Thoracic aorta (tissue), 2 donors: ENCODE measurements at places on chromosomes 12 and 14. TPM values are rescaled to one million over a fixed set of nuclear protein-coding genes. Genes with fewer than 3 reads are reported as not detected.

- H3K4me3 ChIP-seq: no peak overlapping the region
- H3K27me3 ChIP-seq: no peaks in the 10 kb centered on the region
- no peak for DNase-seq
- peaks cover 21% of the 10 kb centered on the region for H3K4me1 ChIP-seq
- peaks cover 42% of the 10 kb centered on the region for H3K36me3 ChIP-seq
Observed at GRCh38 chr14:103733651-103734050, 18.0 kb downstream of the ZFYVE21 start.

- no peak overlapping the region for H3K4me3 ChIP-seq
- H3K27ac ChIP-seq: no peak overlapping the region
- H3K36me3 ChIP-seq: no peaks in the 10 kb centered on the region
- DNase-seq: no peak
- H3K4me1 ChIP-seq: peaks cover 35% of the 10 kb centered on the region
Observed at GRCh38 chr14:76923431-76924370, 97.5 kb downstream of the LRRC74A start.

- H3K4me3 ChIP-seq: no peak overlapping the region
- H3K27me3 ChIP-seq: no peaks in the 10 kb centered on the region
- no peak for DNase-seq
- no peak overlapping the region for H3K27ac ChIP-seq
- H3K36me3 ChIP-seq: no peaks in the 10 kb centered on the region
- no peaks in the 10 kb centered on the region for H3K4me1 ChIP-seq
Observed at GRCh38 chr14:79605849-79606248, 605.5 kb downstream of the DIO2 start.

DNA sequence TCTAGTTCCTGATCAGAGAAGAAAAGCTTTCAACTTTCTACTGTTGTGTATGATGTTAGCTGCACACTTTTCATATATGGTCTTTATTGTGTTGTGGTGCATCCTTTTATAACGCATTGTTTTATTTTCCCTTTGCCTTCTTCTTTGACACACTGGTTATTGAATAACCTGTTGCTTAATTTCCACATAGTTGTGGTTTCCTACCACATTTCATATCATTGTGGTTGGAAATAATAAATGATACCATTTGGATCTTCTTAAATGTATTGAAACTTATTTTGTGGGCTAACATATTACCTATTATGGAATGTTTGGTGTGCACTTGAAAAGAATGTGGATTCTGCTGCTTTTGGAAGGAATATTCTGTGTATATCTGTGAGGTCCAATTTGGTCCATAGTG lies 64.9 kb downstream of the GPHN start:
- peaks cover 3% of the 10 kb centered on the region for H3K36me3 ChIP-seq
- peaks cover 4% of the 10 kb centered on the region for H3K4me1 ChIP-seq
- H3K27ac ChIP-seq: no peak overlapping the region
- no peaks in the 10 kb centered on the region for H3K27me3 ChIP-seq

GRCh38 chr14:91144425-91145145 lies 30.7 kb downstream of the DGLUCY start:
- no peaks in the 10 kb centered on the region for H3K36me3 ChIP-seq
- H3K4me1 ChIP-seq: peaks cover 27% of the 10 kb centered on the region
- DNase-seq: no peak
- H3K27me3 ChIP-seq: no peaks in the 10 kb centered on the region

GRCh38 chr12:128715485-128715884 lies 108.3 kb downstream of the SLC15A4 start:
- H3K4me1 ChIP-seq: no peaks in the 10 kb centered on the region
- H3K4me3 ChIP-seq: no peak overlapping the region
- H3K27ac ChIP-seq: no peak overlapping the region
- no peaks in the 10 kb centered on the region for H3K36me3 ChIP-seq
- DNase-seq: no peak

DNA sequence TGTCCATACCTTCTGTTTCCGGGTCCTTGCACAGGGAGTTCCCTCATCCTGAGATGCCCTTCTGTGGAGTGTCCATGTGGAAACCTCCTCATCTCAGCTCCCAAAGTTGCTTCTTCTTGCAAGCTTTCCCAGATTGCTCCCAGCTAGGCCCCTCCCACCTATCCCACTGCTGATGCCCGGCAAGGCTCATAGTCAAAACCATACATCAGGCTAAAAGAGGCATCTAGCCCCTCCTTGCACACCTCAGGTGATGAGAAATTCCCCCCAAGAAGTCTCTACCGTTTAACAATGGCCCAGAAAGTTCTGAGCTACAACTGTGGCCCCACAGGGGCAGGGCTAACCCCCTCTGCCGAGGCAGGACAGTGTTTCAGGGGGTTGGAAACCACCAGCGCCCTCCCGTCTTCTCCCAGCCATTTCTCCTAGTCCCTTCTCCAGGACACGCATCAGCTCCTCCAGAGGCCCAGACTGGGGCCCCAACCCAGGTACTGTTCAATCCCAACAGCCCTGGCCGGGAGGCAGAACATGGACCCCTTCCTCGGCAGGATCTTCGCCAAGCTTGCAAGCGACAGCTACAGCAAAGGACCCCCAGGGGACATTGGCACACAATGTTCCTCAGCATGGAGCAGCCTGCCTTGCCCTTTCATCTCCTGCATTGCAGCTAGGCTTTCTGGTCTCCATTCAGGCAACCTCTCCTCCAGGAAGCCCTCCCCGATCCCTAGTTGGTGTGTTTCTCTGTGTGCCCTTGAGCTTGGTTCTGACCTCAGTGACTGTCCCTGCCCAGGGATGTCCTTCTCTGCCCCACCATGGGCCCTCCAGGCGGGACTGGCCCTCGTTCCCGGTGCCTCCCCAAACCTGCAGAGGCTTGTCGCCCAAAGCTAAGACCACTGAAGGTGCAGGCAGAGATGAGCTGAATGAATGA lies 4.5 kb upstream of the BEGAIN start:
- DNase-seq: no peak
- peaks cover 2% of the 10 kb centered on the region for H3K4me1 ChIP-seq
- no peaks in the 10 kb centered on the region for H3K27me3 ChIP-seq

DNA sequence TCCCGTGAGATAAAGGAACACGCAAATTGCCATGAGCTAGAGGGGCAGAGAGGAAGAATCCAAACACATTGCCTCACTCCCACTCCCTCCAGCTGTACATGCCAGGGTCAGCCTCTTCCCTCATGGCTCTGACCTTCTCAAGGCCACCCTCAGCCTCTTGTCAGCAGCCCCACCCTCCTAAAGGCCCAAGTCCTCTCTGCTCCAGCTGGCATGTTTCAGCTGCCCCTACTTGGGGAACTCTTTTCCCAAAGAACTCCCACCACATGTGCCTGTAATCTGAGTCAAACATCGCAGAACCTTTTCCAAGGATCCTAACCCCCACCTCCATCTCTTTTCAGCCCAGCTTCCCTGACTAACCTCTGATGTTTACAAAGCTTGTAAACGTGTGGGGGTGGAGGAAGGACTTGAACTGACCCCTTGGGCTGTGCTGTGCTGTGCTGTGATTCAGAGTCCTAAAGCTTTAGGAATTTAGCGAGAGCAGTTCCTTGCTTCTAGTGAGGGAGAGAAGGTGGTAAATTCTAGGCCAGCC lies 7.3 kb upstream of the CACNB3 start:
- no peaks in the 10 kb centered on the region for H3K27me3 ChIP-seq
- peak overlapping the region; percentile 14 for H3K27ac ChIP-seq
- H3K4me3 ChIP-seq: no peak overlapping the region
- H3K36me3 ChIP-seq: no peaks in the 10 kb centered on the region

- peak; percentile 63 for DNase-seq
- H3K27me3 ChIP-seq: no peaks in the 10 kb centered on the region
- peak overlapping the region; percentile 77 for H3K27ac ChIP-seq
Observed at GRCh38 chr12:122080149-122081082, 1.9 kb downstream of the MLXIP start.

GRCh38 chr14:59330455-59330854 lies 134.7 kb downstream of the GPR135 start:
- no peak for DNase-seq
- H3K4me1 ChIP-seq: peaks cover 25% of the 10 kb centered on the region
- H3K27me3 ChIP-seq: no peaks in the 10 kb centered on the region
- peaks cover 8% of the 10 kb centered on the region for H3K36me3 ChIP-seq
- H3K27ac ChIP-seq: peak overlapping the region; percentile 39

DNA sequence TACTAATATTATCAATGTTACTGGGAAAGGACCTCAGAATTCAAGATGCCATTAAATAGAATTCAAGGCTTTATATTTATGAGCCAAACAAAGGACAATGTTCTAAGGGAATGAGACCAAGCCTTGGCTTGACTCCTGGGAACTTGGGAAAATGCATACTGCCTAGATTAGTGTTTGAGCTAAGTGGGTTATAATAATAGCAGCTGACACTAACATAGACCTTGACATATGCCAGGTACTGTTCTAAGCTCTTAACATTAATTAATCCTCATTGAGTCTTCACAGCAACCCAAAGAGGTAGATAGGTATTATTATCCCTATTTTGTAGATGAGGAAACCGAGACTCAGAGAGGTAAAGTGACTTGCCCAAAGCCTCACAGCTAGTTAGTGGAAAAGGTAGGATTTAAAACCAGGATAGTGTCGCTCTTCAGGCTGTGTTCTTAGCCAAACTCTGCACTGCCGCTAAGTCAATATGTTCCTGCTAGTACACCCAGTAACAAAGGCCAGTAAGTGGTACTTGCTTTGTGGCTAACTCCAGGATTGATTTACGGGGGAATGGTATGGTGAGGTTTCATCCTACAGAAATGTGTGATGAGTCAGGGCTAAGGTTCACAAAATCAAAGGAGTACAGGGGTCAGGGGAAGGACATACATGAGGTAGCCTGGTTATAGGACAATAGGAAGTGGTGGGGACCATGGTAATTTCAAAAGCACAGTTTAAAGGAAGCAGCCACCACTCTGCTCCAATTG lies 35.8 kb upstream of the PRKAB1 start:
- H3K27ac ChIP-seq: no peak overlapping the region
- no peaks in the 10 kb centered on the region for H3K4me1 ChIP-seq
- H3K36me3 ChIP-seq: no peaks in the 10 kb centered on the region
- H3K4me3 ChIP-seq: no peak overlapping the region

GRCh38 chr14:105075379-105076295 lies 10.4 kb upstream of the GPR132 start:
- H3K27me3 ChIP-seq: no peaks in the 10 kb centered on the region
- H3K4me3 ChIP-seq: no peak overlapping the region
- H3K36me3 ChIP-seq: no peaks in the 10 kb centered on the region
- no peak for DNase-seq

- H3K27ac ChIP-seq: no peak overlapping the region
- no peak overlapping the region for H3K4me3 ChIP-seq
- no peaks in the 10 kb centered on the region for H3K27me3 ChIP-seq
- no peak for DNase-seq
- H3K4me1 ChIP-seq: peaks cover 2% of the 10 kb centered on the region
Observed at GRCh38 chr12:53684654-53685220, 8.9 kb upstream of the ATP5MC2 start.

DNA sequence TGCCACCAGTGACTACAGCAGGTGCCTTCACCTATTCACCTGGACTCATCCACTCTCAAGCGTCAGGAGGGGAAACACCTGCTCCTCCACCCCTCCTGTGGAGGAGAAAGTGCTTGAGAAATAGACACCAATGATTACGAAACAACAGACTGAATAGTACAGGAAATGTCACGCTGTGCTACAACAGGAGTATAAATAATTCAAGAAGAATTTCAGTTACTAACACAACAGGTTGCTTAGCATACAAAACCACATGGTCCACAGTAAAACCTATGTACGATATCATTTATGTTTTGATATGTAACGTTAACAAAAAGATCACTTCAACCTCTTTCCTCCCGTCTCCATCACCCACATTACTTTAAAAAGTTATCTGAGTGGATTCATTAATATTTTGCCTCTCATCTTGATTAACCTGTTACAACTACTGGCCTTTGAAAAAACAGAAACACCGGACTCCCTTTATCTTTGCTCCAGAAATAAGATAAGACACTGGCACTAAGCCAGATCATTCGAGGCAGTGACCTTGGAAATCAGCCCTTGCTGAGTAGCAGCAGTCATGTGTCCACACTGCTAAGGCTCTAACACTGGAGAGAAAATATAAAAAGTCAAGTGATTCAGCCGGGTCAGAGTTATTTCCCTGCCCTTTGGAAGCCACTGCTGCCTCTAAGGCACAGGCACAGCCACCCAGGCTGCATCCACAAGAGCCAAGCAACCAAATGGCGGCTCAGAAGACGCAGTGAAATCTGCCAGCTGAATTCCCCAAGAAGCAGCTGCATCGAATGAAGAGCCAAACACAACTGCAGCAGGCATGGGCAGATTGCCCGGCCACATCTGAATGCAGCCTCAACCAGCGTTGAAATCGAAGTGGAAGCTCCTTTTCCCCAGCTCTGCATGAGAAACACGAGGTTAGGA lies 40.9 kb downstream of the NT5DC3 start:
- H3K27ac ChIP-seq: peak overlapping the region; percentile 69
- H3K27me3 ChIP-seq: no peaks in the 10 kb centered on the region
- no peak for DNase-seq
- H3K4me3 ChIP-seq: peak overlapping the region; percentile 32

DNA sequence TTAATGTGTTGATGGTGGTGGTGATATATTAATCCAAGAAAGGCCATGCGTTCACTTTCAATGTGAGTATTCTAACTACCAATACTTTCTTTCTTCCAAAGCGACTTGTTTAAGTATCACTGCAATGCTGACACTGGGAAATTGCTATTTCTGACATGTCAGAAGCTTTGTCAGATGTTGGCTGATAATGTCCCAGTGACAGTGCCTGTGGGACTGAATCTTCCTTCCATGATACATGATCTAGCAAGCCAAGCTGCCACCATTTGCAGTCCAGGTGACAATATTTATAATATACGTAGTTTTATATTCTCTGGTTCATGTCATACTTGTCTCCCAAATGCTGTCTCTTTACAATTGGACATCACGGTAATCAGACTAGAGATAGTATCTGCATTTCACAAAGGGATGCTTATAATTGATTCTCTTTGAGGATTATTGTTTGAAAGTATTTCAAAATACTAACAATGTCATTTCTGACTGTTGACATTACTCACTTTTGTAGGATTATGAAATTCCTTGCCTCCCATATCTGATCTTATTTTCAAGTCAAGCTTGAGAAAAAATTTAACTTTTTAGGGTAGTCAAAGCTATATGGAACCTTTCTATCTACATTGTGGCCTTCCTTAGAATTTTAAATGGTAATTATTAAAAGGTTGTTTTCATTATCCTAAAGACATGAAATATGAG lies 57.3 kb downstream of the KNTC1 start:
- H3K36me3 ChIP-seq: no peaks in the 10 kb centered on the region
- DNase-seq: no peak
- H3K27me3 ChIP-seq: no peaks in the 10 kb centered on the region
- H3K27ac ChIP-seq: no peak overlapping the region

DNA sequence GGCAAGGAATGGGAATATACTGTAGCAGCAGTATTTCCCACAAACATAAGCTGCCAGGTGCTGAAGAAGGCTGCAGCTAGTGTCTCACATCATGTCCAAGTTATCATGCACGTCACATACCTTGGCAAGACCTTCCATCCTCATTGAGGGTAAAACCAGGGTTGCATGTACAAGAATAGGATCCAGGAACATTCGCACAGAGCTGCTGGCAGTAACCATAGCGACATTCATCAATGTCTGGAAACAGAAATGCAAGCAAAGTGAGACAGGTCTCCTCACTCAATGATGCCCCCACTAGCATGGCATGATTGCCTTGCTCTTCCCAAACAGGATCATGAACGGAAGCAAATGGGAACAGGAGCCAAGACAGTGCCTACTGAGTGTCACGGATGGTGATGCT lies 23.8 kb upstream of the TC2N start:
- H3K4me1 ChIP-seq: peaks cover 40% of the 10 kb centered on the region
- peaks cover 11% of the 10 kb centered on the region for H3K36me3 ChIP-seq
- peak overlapping the region; percentile 85 for H3K27ac ChIP-seq
- no peak for DNase-seq

PFDN5 gene
- total RNA-seq: 305 TPM

WNT1 gene
- total RNA-seq: 1.2 TPM

GLT1D1 gene
- total RNA-seq: 0.68 TPM

TAS2R20 gene
- total RNA-seq: 5.8 TPM

PTCSC3 gene
- total RNA-seq: not detected

ACVRL1 gene
- total RNA-seq: 81.4 TPM

EIF2S3B gene
- 0.56 TPM for total RNA-seq

SLCO1C1 gene
- 1.5 TPM for total RNA-seq

PKP2 gene
- total RNA-seq: 8.8 TPM

RHEBL1 gene
- not detected for total RNA-seq

CPNE6 gene
- total RNA-seq: 1.3 TPM
